ENCODE measurements at places on chromosomes 16 and 17.

DNA sequence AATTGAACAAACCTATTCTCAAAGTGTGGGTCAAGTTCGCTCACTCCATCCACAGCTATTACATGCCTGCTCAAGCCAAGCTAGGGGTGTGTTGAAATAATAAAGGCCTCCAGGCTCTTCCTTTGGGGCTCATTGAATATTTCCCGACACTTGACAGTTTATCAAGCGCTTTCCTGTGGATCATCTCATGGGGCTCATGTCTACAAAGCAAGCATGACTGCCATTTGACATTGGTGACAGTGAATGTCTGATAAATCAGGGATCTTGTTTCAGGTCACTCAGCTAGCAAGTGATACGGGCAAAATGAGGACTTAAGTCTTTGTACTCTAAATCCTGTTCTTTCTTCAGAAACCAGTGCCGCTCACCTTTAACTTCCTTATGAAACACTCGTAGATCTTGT, 542.6 kb downstream of the TOX3 start:
- no peak for DNase-seq

DNA sequence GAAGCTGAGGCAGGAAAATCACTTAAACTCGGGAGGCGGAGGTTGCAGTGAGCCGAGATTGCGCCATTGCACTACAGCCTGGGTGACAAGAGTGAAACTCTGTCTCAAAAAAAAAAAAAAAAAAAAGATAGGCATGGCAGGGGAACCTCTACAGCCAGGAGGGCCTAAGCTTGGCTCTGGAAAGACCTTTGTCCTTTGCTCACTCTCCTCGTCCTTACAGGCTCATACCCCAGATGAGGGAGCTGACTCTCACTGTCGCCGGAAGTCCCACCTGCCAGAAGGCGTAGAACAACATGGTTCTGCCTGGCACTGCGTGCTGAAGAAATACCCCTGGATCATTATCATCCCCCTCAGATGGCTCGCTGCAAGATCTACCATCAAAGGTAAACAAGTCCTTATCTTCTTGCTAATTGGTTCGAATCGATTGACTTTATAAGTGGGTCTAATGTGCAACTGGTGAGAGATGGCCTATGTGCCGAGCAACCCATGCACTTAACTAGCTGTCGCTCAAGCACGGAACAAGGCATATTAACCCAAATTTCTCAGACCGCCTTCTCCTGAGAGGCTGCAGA, 29.7 kb downstream of the RTN4RL1 start:
- no peak for DNase-seq

- DNase-seq: no peak
Measured at GRCh38 chr17:4513113-4514032, 14.7 kb downstream of the SPNS2 start.

- no peak for DNase-seq
Measured at GRCh38 chr16:66442502-66443268, 15.6 kb downstream of the BEAN1 start.

- DNase-seq: no peak
Measured at GRCh38 chr17:43998552-43998951, 5.9 kb upstream of the NAGS start.

DNA sequence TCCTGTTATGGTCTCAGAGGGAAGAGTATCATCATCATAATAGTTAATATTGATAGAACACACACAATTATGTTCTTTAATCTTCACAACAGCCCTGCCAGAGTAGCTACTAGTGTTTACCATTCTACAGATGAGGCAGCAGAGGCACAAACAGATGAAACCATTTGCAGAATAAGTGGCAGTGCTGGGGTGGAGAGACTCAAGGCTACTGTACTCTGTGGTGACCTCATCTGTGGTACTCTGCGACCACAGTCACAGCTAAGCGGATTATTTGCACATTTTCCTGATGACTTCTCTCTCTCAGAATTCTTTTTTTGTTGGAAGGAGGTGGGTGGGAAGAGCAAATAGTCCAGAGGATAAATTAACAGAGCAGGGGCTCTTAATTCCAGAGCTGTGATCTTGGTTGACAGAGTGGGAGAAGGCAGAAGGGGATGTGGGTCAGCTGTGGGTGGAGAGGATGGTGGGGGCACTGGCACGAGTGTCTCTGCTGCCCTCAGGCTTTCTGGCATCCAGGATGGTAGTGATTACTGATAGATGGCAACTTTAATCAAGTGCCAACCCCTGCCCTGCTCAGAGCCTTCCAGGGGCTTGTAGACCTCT, 41.8 kb downstream of the MRM1 start:
- no peak for DNase-seq

GRCh38 chr16:85829171-85829719, 29.8 kb downstream of the COX4I1 start:
- DNase-seq: no peak
